BJ (cell line): ENCODE measurements at places on chromosomes 6 and 20. TPM values are rescaled to one million over a fixed set of nuclear protein-coding genes. Genes with fewer than 3 reads are reported as not detected.

The SLC44A4 gene
- 0.07 and 0.12 TPM in 2 replicates for polyA plus RNA-seq

The PRL gene
- not detected in 2 replicates for polyA plus RNA-seq

The PNLDC1 gene
- not detected in 2 replicates for polyA plus RNA-seq

The ARHGAP40 gene
- 0.06 TPM in 1 of 2 replicates, not detected in the other for polyA plus RNA-seq

The TCF21 gene
- polyA plus RNA-seq: 0.09 and 0.16 TPM in 2 replicates
